Bone marrow (tissue), 2 donors: ENCODE measurements at places on chromosomes 16 and 17.

GRCh38 chr16:55944377-55944802, 69.2 kb upstream of the CES5A start:
- DNase-seq, result peak; percentile 6

DNA sequence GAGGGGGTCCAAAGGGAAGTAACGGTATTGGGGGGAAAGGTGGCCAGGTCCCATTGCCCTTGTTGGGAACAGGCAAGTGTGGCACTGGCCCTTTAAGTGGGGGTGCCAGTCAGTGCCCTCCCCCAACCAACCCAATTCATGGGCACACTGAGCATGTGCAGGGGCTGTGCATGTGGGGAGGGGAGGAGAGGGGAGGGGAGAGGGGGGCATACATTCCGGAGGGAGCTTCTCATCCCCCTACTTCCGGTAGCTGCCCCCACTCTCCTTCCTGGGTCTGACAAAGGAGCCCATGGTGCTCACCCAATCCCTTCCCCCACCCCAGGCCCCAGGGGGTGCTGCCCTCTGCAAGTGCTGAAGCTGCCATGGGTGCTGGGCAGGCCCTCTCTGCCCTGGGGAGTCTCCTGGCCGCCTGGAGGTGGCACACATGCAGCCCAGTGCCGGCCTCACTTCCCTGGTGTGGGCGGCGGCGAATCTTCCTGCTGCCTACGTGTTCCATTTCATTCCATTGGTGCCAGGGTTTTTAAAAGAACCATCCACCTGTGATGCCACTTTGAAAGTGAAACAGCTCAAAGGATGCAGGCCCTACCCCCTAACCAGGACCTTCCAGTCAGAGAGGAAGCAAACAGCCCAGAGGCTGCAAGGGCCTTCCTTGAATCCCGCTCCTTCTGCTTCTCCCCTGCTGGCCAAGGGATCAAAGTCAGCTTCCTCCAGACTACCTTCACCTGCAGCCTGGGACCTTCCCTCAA, 11.0 kb downstream of the HEXIM2 start:
- no peak for DNase-seq

GRCh38 chr16:89026121-89026612, 49.2 kb upstream of the CBFA2T3 start:
- DNase-seq, result no peak

DNA sequence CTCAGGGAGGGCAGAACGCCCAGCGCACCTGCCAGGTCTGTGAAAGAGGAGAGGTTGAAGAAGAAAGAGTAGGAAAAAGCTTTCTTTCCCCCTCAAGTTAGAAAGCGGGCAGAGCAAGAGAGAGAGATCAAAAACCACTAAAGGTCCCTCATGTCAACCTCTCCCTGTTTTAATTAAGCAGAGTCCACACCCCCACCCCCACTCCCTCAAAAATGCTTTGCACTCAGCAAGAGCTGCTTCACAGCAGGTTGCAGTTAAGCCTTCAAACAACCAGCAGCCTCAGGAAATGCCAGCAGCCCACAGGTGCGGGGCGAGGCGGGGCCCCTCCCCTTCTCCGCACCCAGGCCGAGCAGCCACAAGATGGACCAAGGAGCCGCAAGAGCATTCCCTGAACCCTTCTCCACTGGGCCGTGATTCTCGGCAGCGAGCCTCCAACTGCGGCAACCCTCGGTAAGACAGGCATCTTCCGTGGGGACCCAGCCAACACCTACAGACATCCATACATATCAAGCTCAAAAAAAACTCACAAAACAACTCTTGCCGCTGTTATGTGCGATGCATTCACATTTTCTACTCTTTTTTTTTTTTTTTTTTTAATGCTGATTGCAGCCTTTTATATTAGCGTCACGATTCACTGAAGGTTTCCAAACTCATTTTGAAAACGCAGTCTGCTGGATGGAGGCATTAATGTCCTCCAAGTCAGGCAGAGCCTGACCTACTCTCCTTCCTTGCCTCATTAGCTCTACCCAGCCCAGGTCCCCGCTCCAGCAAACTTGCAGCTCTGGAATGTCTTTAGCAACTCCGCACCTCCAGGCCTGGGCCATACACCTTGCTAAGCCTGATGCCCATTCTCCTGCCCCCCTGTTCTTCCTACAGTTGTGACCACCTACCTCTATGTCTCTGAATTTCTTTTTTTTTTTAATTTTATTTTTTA, 66.1 kb downstream of the AXIN2 start:
- DNase-seq, result no peak

DNA sequence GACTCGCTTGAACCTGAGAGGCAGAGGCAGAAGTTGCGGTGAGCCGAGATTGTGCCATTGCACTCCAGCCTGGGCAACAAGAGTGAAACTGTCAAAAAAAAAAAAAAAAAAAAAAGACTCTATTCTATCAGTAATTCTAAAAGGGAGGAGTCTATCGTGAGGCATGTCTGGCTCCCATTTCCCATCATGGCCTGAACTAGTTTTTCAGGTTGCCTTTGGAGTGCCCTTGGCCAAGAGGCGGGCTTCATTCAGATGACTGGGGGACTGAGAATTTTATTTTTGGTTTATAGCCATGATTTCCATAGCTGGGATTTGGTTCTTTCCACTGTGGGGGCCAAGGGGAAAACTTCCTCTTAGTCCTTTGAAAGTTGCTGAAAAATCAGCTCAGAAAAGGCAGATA, 3.5 kb upstream of the SNX29 start:
- DNase-seq, result no peak

GRCh38 chr17:28527181-28527681, 21.1 kb downstream of the FOXN1 start:
- no peak for DNase-seq

DNA sequence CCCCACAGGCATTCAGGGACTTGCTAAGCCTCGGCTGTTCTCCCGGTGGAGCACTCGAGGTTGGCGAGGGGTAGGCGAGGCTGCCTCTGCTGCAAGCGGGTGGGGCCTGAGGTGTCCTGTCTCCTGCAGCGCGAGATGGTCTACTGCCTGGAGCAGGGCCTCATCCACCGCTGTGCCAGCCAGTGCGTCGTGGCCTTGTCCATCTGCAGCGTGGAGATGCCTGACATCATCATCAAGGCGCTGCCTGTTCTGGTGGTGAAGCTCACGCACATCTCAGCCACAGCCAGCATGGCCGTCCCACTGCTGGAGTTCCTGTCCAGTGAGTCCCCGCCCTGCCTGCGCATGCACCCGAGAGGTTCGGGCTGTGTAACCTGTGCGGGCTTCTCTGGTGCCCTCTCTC, 26.3 kb downstream of the TSC2 start:
- DNase-seq, result no peak

GRCh38 chr16:69311533-69312387, 610 bp downstream of the VPS4A start:
- peak; percentile 70 for DNase-seq

DNA sequence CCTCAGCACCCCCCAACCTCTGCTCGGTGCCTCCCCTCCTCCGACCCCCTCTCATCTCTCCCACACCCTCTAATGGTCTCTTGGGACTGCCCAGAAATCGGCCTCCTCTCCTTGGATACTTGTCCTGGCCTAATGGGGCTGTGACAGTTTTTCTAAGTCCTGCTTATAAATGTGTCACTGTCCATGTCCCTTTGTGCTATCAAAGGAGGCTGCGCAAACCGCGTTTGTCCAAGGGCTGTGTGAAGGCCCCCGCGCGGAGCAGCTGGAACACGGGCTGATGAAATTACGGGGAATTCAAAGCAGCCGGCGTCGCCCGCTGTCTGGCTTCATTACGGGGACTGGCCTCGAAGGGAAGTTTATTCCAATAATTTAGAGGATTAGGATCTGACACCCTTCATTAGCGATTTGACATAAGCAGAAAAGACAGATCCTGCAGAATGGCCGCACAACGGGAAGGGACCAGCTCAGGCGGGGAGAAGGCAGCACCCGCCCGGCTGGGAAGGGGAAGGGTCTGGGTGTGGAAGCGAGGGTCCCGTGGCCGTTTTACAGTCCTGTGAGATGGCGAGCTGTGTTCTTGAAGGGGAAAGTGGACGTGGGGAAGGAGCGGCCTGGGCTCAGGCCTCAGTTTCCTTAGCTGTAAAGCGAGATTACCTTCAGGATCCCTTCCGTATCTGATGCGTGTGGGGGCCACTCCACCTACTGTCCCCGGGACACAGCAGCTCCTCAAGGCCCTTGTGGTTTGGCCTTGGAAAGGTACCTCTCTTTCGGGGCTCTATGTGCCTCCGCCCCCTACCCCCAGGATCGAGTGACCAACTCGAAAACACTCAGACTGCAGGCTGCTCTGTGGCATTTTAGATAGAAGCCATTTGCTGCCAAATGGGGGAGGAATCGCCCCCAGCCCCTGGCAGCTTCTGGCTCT, 1.6 kb upstream of the WFIKKN2 start:
- no peak for DNase-seq

DNA sequence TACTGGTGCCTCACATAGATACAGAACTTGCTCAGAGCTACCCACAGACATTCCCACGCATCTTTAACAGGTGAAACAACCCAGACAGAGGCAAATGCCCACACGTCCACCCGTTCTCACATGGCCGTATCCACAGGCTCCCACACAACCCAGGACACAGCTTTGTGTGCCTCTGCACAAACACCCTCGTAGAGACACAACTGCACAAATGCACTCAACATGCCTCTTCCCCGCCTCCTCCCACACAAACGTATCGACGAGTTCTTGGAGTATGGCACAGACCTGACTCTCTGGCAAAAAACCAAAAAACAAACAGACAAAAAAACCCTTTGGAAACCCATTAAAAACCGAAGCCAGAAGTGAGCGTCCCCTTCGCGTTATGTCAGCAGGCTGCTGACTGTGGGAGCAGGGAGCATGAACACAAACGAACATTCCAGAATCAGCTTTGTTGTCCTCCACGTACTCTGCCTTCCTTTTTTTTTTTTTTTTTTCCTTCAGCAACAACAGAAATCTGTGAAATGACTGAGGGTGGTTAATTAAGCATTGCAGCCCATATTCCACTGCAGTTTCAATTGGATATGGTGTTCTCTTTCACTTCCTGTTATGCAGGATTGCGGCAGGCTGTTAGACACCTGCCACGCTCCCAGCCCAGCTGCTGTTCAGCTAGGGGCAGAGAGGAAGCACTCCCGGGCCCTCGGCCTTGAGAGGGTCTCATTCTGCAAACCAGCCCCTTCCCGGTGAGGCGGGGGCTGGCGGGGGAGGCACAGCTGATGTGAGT, 313.7 kb downstream of the MAF start:
- peak; percentile 2 for DNase-seq

- DNase-seq, result no peak
Observed at GRCh38 chr16:74591876-74592650, 14.9 kb downstream of the GLG1 start.

GRCh38 chr17:77494664-77495435, 354.1 kb downstream of the SEC14L1 start:
- peak; percentile 53 for DNase-seq

DNA sequence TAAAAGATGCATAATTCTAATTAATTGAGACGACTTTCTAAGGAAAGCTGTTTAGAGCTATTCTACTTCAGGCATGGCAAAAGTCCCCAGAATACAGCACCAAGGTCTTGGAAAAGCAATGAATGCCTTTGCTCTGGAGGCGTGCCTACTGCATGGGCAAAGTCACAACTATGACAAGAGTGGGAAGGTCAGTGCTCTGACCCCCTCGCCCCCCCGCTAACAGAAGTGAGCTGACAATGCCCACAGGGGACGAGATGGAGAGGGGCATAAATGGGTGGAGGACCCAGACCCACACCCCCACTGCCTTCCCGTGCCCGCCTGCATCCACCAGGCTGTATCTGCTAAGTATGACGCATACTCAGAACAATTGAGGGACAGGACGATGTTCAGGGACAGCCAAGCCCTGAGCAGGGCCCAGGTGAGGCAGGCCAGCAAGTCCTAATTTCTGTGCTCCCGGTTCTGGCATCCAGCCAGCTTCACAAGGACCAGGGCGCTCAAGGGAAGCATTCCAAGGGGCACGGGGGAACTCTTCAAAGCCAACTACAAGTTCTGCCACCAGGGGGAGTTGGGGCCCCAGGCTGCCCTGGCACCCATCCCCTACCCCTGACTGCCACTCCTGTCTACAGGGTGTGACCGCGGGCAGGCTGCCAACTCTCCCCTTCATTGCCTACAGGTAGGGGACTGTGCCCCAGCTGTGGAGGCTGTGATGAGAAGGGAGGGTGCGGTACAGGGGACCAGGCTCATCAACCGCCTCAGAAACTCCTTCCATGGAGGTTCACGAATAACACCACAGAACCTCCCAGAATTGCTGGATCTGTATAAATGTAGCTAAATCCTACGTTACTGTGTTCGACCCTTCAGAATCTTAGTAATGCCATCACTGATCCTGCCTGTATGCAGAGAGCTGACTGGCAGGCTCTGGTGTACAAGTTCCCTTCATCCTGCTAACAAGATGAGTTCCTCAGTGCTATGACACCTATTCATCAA, 20.8 kb downstream of the NPRL3 start:
- DNase-seq, result peak; percentile 15

DNA sequence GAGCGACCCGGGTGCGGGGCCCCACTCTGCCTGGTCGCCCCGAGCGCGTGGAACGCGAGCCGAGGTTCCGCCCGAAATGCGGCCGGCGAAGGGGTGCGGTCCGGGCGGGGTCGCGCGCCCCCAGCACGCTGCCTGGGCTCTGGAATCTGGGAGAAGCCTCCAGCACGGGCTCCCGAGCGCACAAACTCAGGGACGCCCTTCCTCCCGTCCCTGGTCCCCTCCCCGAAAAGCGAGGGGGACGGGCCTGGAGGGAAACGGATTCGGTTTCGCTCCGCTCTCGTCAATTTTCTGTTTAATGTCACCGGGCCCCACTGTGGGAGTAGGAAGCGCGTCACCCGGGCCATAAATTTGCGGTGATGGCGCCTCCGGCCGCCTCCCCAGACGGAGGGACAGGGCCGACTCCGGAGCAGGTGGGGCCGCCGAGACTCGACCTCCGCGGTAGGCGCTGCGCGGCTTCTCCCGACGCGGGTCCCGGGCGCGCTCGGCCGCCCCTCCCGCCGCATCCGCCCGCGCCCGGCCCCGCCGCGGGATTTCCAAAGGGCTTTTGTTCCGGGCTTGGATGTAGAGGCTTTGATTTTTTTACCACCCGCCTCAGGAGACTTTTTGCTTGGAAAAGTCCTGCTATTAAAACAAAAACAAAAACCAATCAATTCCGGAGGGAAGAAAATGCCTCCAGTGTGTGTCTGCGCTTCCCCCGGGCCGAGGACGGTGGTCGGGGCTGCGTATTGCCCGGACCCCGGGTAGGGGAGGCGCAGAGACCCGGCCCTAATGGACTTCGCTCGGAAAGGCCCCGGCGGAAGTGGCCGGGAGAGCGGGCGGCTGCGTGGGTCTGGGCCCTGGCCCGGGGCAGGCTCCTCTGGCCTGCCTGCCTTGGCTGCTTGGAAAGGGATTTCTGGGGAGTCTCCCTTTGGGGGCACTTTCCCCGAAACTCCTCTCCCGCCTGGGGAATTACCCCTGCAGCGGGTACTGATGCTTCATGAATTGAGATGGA, 7.9 kb upstream of the BAHCC1 start:
- DNase-seq, result peak; percentile 18

GRCh38 chr16:2090481-2090776, 42.6 kb downstream of the TSC2 start:
- DNase-seq, result no peak

GRCh38 chr17:47280072-47280811, 26.6 kb downstream of the ITGB3 start:
- DNase-seq, result no peak

DNA sequence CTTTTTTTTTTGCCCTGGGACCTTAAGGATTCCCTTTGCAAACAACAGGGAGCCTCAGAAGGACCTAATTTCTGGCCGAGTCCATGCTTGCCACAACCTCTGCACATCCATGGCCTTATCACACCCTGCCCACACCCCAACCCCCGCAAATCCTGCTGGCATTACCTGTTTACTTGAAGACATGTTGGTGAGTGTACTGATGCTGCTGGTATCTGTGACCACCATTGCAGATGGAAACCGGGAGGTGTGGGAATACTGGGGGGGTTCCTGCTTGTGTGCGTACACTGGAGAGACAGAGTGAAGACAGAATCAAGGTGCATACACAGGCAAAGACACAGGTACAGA, 46.0 kb downstream of the HNF1B start:
- no peak for DNase-seq
